Motor neuron (in vitro differentiated cells): ENCODE measurements at places on chromosomes 5 and 9. TPM values are rescaled to one million over a fixed set of nuclear protein-coding genes. Genes with fewer than 3 reads are reported as not detected.

Gene PAXX
- 32.0 and 34.2 TPM in 2 replicates for total RNA-seq

Gene BAAT
- 0.22 and 0.31 TPM in 2 replicates for total RNA-seq

Gene COX7C
- total RNA-seq = 1,058 and 1,081 TPM in 2 replicates

Gene RUSC2
- total RNA-seq = 38.9 and 41.1 TPM in 2 replicates

Gene CXCL14
- 0.87 and 1.1 TPM in 2 replicates for total RNA-seq

Gene PCDHA1
- 0.56 TPM in 1 of 2 replicates, not detected in the other for total RNA-seq

Gene PAEP
- 2.0 and 3.0 TPM in 2 replicates for total RNA-seq

Gene CDKN2B
- total RNA-seq = 9.0 and 9.1 TPM in 2 replicates

Gene LNPEP
- total RNA-seq = 50.3 and 52.2 TPM in 2 replicates

Gene MATR3
- 596 and 605 TPM in 2 replicates for total RNA-seq

Gene IFNA21
- total RNA-seq = 0.77 TPM in 1 of 2 replicates, not detected in the other

Gene FOXD4L3
- 0.14 TPM in 1 of 2 replicates, not detected in the other for total RNA-seq

Gene ENTPD2
- 0.63 and 2.1 TPM in 2 replicates for total RNA-seq

Gene TPPP
- total RNA-seq = 13.1 and 15.6 TPM in 2 replicates

Gene C5orf46
- total RNA-seq = not detected in 2 replicates

Gene PAPPA
- 8.7 TPM in 2 replicates for total RNA-seq

Gene SLC31A2
- 0.53 and 1.6 TPM in 2 replicates for total RNA-seq

Gene OR1J4
- total RNA-seq = not detected in 2 replicates
